Heart right ventricle (tissue), 16 donors: ENCODE measurements at places on chromosomes 11 and 22. TPM values are rescaled to one million over a fixed set of nuclear protein-coding genes. Genes with fewer than 3 reads are reported as not detected.

The CARD18 gene
- not detected for total RNA-seq

- no peak overlapping the region for H3K27ac ChIP-seq
- no peaks in the 10 kb centered on the region for H3K4me1 ChIP-seq
- no peaks in the 10 kb centered on the region for H3K27me3 ChIP-seq
- DNase-seq = no peak
- no peak overlapping the region for H3K4me3 ChIP-seq
- H3K36me3 ChIP-seq = no peaks in the 10 kb centered on the region
These were observed 333.1 kb downstream of the CTTN start for GRCh38 chr11:70731271-70732022.

- no peak for DNase-seq
- H3K4me1 ChIP-seq = no peaks in the 10 kb centered on the region
- H3K27ac ChIP-seq = no peak overlapping the region
These were observed 11.1 kb upstream of the CSF2RB start for GRCh38 chr22:36902143-36902926.

DNA sequence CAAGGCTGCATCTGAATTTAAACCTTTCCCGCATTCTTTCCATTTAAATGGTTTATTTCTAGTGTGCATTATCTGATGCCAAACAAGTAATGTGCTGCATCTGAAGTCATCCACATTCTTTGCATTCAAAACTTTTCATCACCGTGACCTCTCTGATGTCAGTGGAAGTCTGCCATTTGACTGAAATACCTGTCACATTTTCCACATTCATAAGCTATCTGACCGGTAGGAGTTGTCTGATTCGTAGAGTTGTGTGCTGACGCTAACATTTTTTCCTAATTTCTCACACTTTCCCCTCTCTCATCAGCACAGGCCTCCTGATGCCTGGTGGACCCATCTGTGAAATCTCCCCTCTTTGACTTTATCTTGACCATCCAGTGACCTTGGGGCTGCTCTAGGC is 79.9 kb upstream of the BARX2 start:
- H3K36me3 ChIP-seq = no peaks in the 10 kb centered on the region
- no peak for DNase-seq
- no peaks in the 10 kb centered on the region for H3K4me1 ChIP-seq
- no peak overlapping the region for H3K27ac ChIP-seq
- no peak overlapping the region for H3K4me3 ChIP-seq

The CRYBB2 gene
- not detected for total RNA-seq

The TSPAN32 gene
- total RNA-seq = 24.0 TPM

GRCh38 chr11:44290208-44290607 is 19.7 kb downstream of the ALX4 start:
- H3K27ac ChIP-seq = no peak overlapping the region
- H3K27me3 ChIP-seq = no peaks in the 10 kb centered on the region
- H3K36me3 ChIP-seq = no peaks in the 10 kb centered on the region
- H3K4me1 ChIP-seq = no peaks in the 10 kb centered on the region
- H3K4me3 ChIP-seq = no peak overlapping the region
- DNase-seq = no peak
